Fibroblast of skin of scalp (primary cell): ENCODE measurements at places on chromosomes 12 and 14.

DNA sequence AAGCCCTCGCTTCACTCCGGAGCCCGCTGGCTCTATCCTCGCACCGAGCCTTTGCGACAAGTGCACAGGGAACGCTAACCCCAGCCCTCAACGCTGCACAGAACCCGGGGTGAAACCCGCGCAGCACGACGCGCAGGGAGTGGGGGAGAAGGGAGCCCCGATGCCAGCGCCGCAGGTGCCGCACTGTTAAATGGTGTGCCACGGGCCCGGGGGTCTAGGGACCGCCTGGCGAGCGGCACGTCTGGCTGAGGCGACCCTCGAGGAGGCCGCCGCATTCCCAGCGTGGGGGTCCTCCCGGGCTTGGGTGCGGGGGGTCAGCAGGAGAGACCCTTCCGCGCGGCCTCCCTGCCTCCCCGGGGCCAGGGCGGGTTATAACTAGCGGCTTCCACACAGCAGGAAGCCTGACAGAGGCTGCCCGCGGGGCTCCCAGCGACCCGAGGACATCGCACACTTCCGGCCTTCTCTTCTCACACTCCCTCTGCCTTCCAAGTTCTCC lies 23.8 kb upstream of the LRTM2 start:
- DNase-seq: peak; percentile 26

- peak; percentile 55 for DNase-seq
Measured at GRCh38 chr14:57486767-57487379, 6.8 kb downstream of the CCDC198 start.

DNA sequence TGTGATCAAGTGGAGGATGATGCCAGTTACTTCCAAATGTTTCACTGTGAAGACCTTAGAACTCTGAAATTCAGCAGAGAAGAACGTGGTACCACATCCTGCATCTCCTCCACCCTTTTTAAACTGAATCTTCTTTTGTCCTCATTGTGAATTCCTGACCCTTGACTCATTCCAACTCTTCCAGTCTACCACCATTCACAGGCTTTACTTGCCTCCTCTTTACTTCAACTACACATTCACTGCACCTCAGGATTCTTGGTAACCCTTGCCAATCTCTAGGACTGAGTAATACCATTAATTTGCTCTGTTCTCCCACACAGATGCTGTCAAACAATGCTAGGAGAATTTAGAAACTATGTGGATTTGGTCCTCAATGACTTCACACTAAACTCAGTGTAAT lies 37.3 kb downstream of the PPP1R12A start:
- DNase-seq: peak; percentile 95

DNA sequence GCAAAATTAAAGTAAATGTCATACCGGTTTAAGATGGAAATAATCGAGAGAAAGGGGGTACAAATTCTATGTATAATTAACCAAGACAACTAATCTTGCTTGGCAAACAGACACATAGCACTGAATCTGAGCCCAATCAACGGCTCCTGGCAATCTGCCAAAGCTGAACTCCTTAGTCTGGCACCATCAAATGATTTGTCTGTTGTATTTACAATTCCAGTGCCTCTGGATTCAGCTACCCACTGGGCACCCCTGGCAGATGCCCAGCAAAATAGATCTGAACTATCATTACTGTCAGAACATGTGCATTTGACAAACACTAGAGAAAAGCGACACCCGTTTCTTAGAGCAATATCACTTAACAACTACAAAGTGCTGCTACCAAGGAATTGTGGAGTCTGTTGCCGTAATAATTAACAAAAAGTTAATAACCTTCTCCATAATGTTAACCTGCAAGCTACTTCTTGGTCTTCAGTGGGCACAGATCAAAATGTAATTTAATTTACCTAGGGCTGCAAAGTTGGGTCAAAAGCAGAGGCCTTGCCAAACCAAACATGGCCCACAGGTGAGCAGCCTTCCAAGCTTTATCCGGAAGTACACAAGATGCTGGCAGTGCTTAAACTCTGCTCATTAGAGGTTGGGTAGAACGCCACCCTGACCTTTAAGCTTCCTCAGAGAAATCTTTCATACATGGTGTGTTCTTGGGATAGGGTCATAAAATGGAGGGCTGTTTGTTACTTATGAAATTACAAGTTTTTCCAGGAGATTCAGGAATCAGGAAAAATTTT lies 7.6 kb downstream of the EGLN3 start:
- no peak for DNase-seq

- peak; percentile 74 for DNase-seq
Measured at GRCh38 chr12:25769082-25769945, 189.2 kb upstream of the RASSF8 start.
